HFFc6 (cell line): ENCODE measurements at places on chromosomes 12 and 14. TPM values are rescaled to one million over a fixed set of nuclear protein-coding genes. Genes with fewer than 3 reads are reported as not detected.

The DNAH10 gene
- total RNA-seq, result 0.91 to 1.7 TPM (median 1.4 TPM) in 3 replicates

The DAAM1 gene
- total RNA-seq, result 7.2 and 7.5 TPM in 2 replicates

The RFX4 gene
- total RNA-seq, result not detected in 3 replicates

The HOXC9 gene
- total RNA-seq, result 0.21 to 2.2 TPM (median 0.38 TPM) in 3 replicates

The SSPN gene
- 10.8 to 17.5 TPM (median 10.9 TPM) in 3 replicates for total RNA-seq

The TPCN1 gene
- 19.4 to 27.0 TPM (median 19.5 TPM) in 3 replicates for total RNA-seq

The NDUFB1 gene
- total RNA-seq, result 146 to 174 TPM (median 152 TPM) in 3 replicates

The MAP3K9 gene
- 0.18 to 0.30 TPM (median 0.29 TPM) in 3 replicates for total RNA-seq

The CCDC196 gene
- total RNA-seq, result not detected in 2 replicates

The SLC10A1 gene
- total RNA-seq, result not detected in 2 replicates

The PLEKHD1 gene
- 0.06 TPM in 1 of 2 replicates, not detected in the other for total RNA-seq

The SDR9C7 gene
- not detected in 3 replicates for total RNA-seq

The CTSG gene
- total RNA-seq, result not detected in 2 replicates

The TDRD9 gene
- not detected in 2 replicates for total RNA-seq
